GM12878 (cell line): ENCODE measurements at places on chromosomes 12 and 14. TPM values are rescaled to one million over a fixed set of nuclear protein-coding genes. Genes with fewer than 3 reads are reported as not detected.

DNA sequence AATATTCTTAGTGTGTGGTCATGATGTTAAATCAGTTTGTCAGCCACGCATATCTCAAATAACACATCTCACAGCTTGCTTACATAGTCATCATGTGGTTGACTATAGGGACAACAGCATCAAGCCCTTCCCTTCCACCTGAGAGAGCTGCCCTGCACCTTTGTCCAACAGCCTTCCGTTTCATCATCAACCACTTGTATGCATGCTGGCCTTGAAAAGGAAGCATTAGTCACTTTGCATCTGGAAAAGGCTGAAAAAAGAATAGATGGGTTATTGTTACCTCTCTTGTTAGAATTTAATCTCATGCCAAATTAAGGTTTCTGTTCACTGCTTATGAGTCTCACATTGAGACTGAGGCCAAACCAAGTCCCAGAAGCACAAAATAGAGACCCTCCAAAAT, 1586.5 kb upstream of the SEL1L start:
- no peaks in the 10 kb centered on the region for H3K36me3 ChIP-seq
- DNase-seq: no peak
- H3K27me3 ChIP-seq: no peaks in the 10 kb centered on the region
- H3K27ac ChIP-seq: no peak overlapping the region
- no peaks in the 10 kb centered on the region for H3K4me1 ChIP-seq
- H3K4me3 ChIP-seq: no peak overlapping the region

- no peak for DNase-seq
- H3K27ac ChIP-seq: no peak overlapping the region
- no peaks in the 10 kb centered on the region for H3K36me3 ChIP-seq
- H3K27me3 ChIP-seq: no peaks in the 10 kb centered on the region
These were observed 358.7 kb downstream of the RAD51B start for GRCh38 chr14:68178282-68178681.

DNA sequence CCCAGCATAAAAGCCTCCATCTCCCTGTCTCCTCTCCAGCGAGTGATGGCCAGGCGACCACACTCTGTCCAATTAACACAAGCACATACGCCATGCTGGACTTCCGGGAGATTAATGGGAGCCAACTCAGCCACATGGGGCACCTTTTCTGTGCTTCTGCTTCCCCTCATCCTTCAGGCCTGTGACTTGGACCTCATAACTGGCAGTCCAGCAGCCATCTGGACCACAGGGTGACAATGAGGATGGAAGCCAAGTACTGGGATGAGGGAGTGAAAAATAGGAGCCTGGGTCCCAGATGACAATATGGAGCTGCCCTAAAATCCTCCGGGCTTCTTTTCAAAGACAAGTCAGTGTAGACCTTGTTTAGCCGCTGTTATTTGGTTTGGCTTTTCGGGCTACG, 12.8 kb downstream of the MAP3K9 start:
- no peaks in the 10 kb centered on the region for H3K27me3 ChIP-seq
- no peak overlapping the region for H3K4me3 ChIP-seq
- H3K4me1 ChIP-seq: peaks cover under 1% of the 10 kb centered on the region
- no peak for DNase-seq
- H3K36me3 ChIP-seq: no peaks in the 10 kb centered on the region; the same call in 1 of the 2 replicates

DNA sequence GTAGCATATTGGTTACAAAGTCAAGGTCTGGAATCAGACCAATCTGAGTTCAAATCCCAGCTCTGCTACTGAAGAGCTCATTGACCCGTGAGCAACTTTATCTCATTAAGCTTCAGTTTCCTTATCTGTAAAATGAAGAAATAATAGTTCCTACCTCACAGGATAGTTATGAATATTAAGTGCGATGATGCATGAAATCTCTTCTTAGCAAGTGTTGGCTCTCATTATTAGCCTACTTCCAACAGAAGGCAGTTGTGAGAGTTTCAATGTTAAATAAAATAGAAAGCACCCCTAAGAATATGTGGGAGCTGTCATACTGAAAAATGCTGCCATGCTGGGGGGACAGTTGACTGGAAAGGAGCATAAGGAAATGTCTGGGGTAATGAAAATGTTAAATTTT, 39.0 kb upstream of the ITPR2 start:
- H3K36me3 ChIP-seq: no peaks in the 10 kb centered on the region
- H3K4me3 ChIP-seq: no peak overlapping the region
- peaks cover 48% of the 10 kb centered on the region for H3K4me1 ChIP-seq
- no peak overlapping the region for H3K27ac ChIP-seq
- DNase-seq: no peak

- H3K27me3 ChIP-seq: no peaks in the 10 kb centered on the region
- H3K27ac ChIP-seq: no peak overlapping the region
- DNase-seq: no peak
- no peaks in the 10 kb centered on the region for H3K4me1 ChIP-seq
- H3K36me3 ChIP-seq: no peaks in the 10 kb centered on the region
These were observed 142.8 kb downstream of the NUAK1 start for GRCh38 chr12:105995961-105996431.

DNA sequence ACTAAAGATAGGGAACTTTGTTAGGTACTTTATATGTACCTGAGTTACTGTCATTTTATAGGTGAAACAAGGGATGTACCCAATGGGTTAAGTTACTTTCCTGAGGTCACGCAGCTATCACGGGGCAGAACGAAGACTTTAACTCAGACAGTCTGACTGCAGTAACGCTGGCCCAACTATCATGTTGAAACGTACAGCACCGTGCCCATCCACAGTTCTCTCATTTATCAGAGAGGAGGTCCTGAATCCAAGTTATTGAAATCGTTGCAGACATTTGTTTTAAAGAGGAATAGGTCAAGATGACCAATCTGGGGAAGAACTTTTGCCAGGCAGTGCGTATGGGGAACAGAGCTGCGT, 587 bp upstream of the C12orf75 start:
- peak overlapping the region; percentile 34 for H3K27ac ChIP-seq
- no peaks in the 10 kb centered on the region for H3K36me3 ChIP-seq
- peak overlapping the region; percentile 70 for H3K4me3 ChIP-seq
- no peaks in the 10 kb centered on the region for H3K27me3 ChIP-seq

GRCh38 chr14:101578489-101578888, 17.2 kb downstream of the DIO3 start:
- H3K27ac ChIP-seq: no peak overlapping the region
- no peaks in the 10 kb centered on the region for H3K27me3 ChIP-seq
- H3K4me1 ChIP-seq: no peaks in the 10 kb centered on the region
- no peak for DNase-seq
- no peaks in the 10 kb centered on the region for H3K36me3 ChIP-seq
- no peak overlapping the region for H3K4me3 ChIP-seq

DNA sequence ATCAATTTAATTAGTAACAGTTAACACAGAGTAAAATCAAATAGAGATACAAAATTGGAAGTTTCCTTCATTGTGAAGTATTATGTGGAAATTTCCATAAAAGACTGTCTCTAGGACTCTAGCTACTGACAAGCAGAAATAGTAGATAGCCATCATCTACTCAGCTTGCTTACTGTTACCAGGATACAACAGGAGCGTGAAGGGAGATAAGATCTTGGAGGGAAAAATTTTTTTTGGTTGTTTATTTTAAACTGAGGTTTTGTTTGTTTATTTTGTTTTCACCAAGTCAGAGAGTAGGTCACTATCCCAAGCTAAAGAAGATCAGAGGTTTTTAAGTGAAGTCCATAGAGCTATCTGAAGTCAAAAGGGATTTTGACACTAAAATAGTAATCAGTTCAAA, 861.3 kb upstream of the MGAT4C start:
- H3K36me3 ChIP-seq: no peaks in the 10 kb centered on the region
- H3K4me1 ChIP-seq: no peaks in the 10 kb centered on the region
- H3K4me3 ChIP-seq: no peak overlapping the region
- H3K27ac ChIP-seq: no peak overlapping the region

DNA sequence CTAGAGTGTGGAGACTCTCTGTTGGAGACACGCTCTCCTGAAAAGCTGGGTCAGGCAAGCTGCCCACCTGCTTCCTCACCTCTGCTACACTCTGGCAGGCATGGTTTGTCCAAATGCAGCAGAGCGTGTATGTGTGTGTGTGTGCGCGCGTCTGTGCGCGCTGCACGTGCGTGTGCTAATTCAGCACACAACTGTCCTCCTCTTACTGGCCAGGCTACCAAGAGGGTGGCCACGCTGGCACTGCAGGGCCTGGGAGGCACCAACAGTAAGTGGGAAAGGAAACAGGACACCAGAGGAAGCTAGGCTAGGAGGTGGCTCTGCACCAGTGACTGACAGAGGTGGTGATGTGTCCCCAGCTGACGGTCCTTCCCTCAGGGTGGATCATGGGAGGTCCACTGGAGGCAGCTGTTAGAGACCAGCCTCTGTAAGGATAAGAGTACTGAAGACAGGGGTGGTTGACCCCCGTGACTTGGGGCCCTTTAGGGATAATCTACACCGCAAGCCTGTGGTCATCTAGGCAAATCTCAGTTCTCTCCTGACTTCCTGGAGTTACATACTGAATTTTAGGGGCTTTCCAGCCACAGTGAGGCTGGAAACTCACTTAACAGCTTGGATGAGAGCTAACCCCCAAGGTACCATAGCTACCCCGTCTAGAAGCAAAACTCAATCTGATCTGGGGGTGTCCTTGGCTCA, 15.6 kb upstream of the TFCP2 start:
- H3K27me3 ChIP-seq: no peaks in the 10 kb centered on the region
- peak; percentile 60 for DNase-seq
- H3K4me3 ChIP-seq: 0 out of 2 replicates have a peak overlapping the region, but pooled peaks have one; percentile 17
- H3K27ac ChIP-seq: peak overlapping the region; percentile 70
- no peaks in the 10 kb centered on the region for H3K36me3 ChIP-seq
- H3K4me1 ChIP-seq: peaks cover 31% of the 10 kb centered on the region

GRCh38 chr12:68876461-68876860, 56.5 kb downstream of the CPM start:
- H3K27me3 ChIP-seq: no peaks in the 10 kb centered on the region
- no peak overlapping the region for H3K27ac ChIP-seq
- no peaks in the 10 kb centered on the region for H3K36me3 ChIP-seq

The NGB gene
- total RNA-seq: not detected in 2 replicates

The MEG3 gene
- total RNA-seq: 0.66 and 0.95 TPM in 2 replicates

The ING4 gene
- total RNA-seq: 20.1 and 21.6 TPM in 2 replicates

The MYRFL gene
- 0.38 and 0.72 TPM in 2 replicates for total RNA-seq

The LPAR5 gene
- 7.9 and 8.2 TPM in 2 replicates for total RNA-seq

The NFKBIA gene
- total RNA-seq: 303 and 309 TPM in 2 replicates

The VRTN gene
- total RNA-seq: 0.05 and 0.31 TPM in 2 replicates

The NTN4 gene
- total RNA-seq: 0.08 and 0.15 TPM in 2 replicates
